AG20443 (cell line): ENCODE measurements at places on chromosomes 2 and 18.

- no peak for DNase-seq
Observed at GRCh38 chr18:63487676-63488075, 10.9 kb downstream of the SERPINB5 start.

- DNase-seq: no peak
Observed at GRCh38 chr2:227377467-227378351, 1.4 kb downstream of the TM4SF20 start.

- DNase-seq: peak; percentile 11
Observed at GRCh38 chr2:228094377-228094921, 87.0 kb downstream of the SPHKAP start.

- DNase-seq: peak; percentile 74
Observed at GRCh38 chr2:177604271-177605065, 211.9 kb downstream of the AGPS start.

DNA sequence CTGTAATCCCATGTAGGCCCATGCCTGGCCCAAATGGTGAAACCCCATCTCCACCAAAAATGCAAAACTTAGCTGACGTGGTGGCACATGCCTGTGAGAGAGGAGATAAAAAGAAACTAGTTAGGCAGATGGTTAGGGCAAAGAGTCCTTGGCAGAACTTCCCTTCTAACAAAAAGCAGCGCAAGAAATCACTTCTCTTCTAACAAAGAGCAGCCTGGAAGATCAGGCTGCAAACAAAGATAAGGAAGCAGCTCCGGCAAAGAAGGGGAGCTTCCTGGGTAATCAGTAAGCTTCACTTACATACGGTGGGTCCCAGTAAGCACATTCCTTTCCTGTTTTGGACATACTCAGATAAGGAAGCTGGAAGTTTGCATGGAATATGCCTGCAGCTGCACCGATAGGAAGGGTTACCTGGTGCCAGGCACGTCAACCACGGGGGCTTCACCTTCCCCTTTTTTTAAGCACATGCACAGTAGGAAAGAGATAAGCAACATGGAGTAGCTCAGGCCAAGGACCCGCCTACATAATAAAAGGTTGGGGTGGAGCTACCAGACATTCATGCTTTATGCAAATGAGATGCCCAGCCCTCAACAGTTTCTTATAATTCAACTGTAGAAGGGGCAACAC is 61.0 kb upstream of the SLC25A52 start:
- DNase-seq: no peak

DNA sequence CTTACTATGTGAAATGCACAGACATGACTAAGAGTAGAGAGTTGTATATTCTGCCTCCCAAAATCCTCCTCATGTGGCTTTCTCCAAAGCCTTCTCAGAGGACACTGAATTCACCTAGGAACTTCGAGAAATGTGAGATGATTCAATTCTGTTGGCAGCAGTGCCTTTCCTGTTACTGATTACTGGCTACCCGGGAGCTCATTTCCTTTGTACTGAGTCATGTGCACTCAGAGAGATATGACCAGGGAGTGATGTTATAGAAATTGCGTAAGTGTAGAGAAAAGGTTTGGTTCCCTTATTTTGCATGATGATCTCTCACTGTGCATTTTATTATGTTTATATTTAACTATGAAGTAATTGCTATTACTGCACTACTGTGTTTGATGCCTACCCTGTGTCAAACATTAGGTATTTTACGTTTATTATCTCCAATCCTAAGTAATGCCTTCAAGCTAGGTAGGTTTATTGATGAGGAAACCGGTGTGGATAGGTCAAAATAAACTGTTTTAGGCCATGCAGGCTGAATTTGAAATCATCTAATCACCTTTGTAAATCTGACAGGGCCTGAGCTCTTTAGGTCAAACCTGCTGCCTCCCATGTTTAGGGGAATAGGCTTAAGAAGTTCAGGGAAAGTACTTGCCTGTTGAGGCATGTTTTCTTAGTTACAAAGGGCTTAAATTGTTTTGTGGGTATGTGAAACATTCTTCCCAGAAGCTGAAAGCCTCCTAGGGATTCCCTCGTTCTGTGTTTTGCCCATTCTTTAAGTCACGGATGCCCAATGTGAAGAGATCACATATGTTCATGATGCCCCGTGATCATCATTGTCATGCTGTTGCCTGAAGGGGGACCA is 86.8 kb downstream of the FMNL2 start:
- peak; percentile 86 for DNase-seq

- DNase-seq: no peak
Observed at GRCh38 chr2:70941701-70942100, 6.0 kb downstream of the ATP6V1B1 start.

GRCh38 chr2:176109946-176110345 is 2.9 kb downstream of the HOXD11 start:
- no peak for DNase-seq

GRCh38 chr2:110216803-110217202 is 4.5 kb upstream of the MTLN start:
- DNase-seq: peak; percentile 24

DNA sequence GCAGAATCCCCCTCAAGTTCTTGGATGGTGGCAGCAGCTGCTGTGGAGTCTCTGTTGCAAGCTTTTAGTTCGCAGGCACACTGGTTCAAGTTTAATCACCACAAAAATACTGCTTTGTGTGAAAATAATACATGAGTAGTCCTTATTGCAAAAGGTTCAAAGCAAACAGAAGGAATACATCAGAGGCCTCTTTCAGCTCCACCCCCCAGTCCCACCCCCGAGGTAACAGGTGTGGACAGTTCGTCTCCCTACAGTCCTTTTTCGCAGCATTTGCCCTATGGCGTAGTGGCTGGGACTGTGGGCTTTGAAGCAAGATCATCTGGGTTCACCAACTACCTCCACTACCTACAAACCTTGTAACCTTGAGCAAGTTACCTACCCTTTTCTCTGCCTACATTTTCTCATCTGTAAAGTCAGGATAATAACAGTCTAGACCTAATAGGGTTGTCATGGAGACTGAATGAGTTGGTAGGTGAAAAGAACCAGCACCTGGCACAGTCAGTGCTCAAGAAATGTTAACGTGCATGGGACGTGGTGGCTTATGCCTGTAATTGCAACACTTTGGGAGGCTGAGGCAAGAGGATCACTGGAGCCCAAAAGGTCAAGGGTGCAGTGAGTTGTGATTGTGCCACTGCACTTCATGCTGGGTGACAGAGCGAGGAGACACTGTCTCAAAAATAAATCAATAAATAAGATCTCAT is 61.7 kb downstream of the TCF7L1 start:
- DNase-seq: no peak

DNA sequence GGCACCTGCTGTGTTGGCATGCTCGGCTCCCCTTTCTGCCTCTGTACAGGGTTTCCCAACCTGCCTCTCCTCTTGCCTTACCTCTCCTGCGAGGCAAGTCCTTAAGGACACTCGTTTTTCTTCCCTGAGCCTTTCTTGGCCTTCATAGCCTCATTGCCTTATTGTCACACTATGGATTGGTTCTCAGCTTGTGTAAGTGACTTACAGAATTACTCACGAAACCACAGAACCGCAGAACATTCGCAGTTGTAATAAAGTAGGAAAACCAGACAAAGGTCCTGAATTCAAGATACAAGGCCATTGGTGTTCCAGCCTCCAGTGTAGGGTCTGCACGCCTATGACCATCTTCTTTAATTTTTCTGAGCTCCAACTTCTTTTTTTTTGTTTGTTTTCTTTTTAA is 317.6 kb upstream of the SMIM21 start:
- DNase-seq: no peak

GRCh38 chr2:33498291-33498956 is 22.0 kb downstream of the RASGRP3 start:
- no peak for DNase-seq
